Activated T-cell treated with anti-CD3 and anti-CD28 coated beads for 24 hours (primary cell): ENCODE measurements at places on chromosomes 5 and 9.

DNA sequence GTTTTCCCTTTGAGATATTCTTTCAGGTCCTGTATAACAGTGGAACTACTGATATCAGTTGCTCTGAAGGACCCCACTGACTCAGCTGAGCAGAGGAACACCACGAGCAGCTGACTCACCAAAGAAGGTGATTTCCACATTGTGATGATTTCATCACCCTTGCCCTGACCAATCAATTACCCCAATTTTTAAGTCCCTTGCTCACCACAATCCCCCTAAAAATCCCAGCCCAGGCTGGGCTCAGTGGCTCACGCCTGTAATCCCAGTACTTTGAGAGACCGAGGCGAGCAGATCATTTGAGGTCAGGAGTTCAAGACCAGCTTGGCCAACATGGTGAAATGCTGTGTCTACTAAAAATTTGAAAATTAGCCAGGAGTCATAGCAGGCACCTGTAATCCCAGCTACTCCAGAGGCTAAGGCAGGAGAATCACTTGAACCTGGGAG is 125.3 kb upstream of the ABCA1 start:
- DNase-seq = peak; percentile 47

GRCh38 chr5:82376307-82376706 is 98.2 kb upstream of the RPS23 start:
- no peak for DNase-seq

GRCh38 chr5:181005791-181006190 is 17.1 kb downstream of the BTNL3 start:
- no peak for DNase-seq

- DNase-seq = no peak
Observed at GRCh38 chr9:23375511-23375910, 450.5 kb downstream of the ELAVL2 start.

DNA sequence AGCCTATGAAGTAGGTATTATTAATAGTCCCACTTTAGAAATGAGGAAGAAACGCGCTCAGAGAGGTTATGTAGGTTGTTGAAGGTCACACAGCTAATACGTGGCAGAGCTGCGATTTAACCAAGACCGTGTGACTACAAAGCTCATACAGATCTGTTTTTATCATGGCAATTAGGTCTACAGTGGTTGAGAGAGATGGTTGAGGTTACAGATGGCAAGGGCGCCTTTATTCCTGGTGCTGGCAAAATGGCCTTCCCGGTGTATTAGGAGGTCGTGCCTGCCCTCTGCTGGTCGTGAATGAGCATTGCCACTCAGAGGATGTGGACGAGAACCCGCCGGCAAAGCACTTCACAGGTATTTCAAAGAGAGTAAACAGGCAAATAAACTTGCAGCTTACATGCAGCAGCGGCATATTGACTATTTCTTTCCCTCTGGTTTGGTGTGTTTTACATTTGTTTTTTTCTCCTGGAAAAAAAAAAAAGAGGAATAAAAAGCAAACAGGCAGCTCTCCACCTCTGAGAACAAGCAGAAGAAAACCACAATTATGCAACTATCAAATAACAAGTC is 65.3 kb upstream of the EGFLAM start:
- DNase-seq = peak; percentile 38

DNA sequence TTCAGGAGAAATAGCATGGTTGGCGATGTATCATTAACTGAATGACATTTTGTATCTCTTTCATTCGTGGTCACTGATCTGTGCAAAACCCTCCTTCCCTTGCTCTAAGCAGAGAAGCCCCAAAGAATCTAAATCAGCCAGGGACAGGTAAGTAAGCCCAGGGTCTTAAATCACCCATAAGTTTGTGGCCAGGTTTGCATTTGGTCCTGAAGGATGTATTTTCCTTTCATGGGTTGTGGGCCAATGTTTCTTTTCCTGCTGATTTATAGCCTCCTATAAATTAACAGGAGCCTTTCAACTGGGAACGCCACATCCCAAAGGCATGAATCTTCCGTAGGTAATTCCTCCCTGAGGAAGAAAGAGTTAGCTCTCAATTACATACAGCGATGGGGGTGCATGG is 217.5 kb upstream of the TNC start:
- no peak for DNase-seq

- DNase-seq = no peak
Observed at GRCh38 chr5:69212022-69212421, 22.6 kb downstream of the CENPH start.

- DNase-seq = no peak
Observed at GRCh38 chr5:28473531-28474107, 1435.2 kb upstream of the CDH9 start.

DNA sequence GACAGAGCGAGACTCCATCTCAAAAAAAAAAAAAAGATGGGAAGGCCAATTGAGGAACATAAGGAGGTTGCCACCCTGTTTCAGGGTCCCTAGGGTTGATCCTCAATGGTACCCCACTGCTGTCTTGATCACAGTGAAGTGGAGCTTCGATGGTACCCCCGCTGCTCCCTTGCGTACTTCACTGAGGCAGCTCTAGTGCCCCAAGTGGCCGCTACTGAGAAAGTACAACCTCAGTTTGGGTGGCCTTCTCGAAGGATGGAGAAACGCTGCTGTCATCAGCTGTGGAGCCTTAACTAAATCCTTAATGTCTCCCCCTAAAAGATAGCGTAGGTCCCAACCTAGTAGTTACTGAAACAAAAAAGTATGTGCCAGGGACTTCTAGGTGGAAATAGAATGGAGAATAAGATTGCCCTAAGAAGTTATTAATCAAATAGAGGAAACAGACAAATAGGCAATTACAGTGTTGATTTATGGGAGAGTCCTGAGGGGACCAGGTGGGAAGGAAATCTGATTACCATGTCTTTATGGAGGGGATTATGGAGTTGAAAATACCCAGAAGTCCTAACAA is 6.3 kb downstream of the TESK1 start:
- peak; percentile 37 for DNase-seq

DNA sequence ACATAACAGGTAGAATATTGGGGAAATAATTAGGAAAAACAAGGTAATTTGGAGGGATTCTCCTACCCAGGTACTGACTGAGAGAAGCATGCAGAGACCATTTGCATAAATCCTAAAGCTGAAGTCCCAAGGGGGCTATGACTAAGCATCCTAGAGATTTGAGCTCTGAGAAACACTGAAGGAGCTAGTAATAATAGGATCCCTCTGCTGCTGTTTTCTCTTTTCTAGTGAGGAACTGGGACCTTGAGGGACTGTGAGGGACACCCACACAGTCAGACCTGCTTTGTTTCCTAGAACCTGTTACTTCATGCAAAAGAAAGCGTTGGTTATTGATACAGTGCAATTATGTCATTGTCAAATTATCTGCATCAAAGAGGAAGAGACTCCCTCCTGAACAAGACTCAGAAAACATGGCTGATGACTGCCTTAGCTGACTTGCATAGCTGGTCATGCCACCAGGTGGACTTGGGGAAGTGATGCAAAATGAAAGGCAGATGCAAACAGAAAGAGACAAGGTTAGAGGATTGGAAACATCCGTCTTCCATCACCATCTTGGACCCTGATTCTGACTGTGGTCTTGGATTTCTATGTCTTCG is 335.4 kb downstream of the NTRK2 start:
- no peak for DNase-seq
